ENCODE measurements at places on chromosomes 7 and 10.

DNA sequence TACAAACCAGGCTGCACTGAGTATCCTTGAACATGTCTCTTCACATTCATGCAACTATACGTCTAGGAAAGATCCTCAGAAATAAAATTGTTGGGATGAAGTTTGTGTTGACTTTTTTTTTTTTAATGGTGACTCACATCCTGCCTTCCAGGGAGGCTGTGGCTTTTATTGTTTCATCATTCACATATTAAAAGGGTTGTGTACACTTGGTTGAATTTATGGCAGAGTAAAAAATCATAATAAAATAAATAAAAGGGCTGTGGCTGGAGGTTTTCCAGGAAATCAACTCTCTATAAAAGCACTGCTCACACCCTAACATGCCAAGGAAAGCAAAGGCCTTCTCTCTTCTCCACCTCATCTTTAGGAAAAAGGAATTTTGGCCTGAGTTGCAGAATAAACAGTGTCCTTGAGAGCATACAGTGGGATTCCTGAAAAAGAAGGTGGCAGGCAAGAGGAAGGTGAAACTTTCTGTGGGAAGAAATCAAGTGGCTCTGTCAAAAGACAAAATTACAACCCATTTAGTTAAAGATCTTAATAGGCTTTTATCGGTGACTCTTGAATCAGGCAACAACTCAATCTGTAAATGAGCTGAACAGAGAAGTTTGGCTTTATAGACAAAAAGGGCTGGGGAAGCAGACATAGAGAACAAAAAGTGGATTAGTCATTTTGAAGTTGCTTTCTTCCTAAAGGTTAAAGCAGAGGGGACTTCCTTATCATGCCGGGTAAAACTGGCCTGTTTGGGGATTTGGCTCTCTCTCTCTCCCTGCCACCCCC, 41.6 kb upstream of the FHIP2A start:
- DNase-seq, result no peak

DNA sequence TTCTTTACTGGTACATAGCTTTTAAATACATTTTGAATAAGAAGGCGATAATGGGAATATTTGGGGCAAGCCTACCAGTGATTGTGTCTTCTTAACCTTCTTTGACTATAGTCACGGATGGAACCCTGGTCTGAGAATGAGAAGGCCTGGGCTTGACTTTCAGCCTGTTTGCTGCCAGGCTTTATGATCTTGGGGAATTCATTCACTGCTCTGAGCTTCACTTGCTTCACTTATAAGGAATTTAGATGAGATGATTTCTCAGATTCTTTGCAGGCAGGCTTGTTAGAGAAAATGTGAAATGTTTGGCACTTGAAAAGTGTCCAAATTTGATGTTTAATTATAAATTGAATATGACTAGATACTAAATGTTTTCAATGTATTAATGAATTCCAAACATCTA, 42.5 kb downstream of the NUP205 start:
- no peak for DNase-seq

GRCh38 chr10:130757821-130758489, 553.6 kb downstream of the TCERG1L start:
- DNase-seq, result no peak

- DNase-seq, result no peak
These were observed 42.3 kb downstream of the PRKCQ start for GRCh38 chr10:6537770-6538169.

GRCh38 chr7:32537760-32538159, 42.5 kb downstream of the AVL9 start:
- DNase-seq, result no peak

DNA sequence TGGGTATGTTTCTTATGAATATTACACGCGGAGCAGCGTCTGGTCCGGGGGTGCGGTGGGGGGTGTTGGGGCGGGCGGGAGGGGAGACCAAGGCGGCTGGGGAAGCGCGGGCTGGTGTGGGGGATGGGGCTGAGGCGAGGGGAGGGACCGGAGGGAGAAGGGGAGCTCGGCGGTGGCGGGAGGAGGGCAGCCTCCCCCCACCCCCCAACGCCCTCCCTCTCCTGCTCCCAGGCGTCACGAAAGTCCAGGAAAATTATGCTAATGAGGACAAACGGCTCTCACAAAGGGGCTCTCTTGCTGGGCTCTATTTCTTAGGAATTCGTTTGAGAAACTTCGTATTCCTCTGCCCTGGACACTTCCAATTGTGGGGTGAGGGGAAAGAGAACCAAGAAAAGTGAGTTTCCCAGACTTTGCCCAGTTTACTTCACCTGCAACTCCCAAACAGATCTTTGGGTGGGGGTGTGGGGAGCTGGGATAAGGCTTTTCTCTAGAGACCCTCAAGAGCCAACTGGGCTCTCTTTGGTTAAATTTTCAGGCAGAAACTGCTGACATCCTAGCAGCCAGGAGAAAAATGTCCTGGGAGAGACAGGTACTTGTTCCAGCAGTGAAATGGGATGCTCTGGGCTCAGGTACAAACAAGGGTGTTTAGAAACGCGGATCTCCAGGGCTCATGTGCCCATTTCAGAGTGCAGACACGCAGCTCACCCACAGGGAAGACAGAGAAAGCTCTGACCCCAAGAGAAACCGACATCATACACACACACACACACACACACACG, 11.7 kb upstream of the HOXA2 start:
- no peak for DNase-seq

- no peak for DNase-seq
These were observed 109.5 kb upstream of the TMEM72 start for GRCh38 chr10:44801383-44802327.

GRCh38 chr7:17131983-17132655, 166.3 kb upstream of the AHR start:
- DNase-seq, result no peak

DNA sequence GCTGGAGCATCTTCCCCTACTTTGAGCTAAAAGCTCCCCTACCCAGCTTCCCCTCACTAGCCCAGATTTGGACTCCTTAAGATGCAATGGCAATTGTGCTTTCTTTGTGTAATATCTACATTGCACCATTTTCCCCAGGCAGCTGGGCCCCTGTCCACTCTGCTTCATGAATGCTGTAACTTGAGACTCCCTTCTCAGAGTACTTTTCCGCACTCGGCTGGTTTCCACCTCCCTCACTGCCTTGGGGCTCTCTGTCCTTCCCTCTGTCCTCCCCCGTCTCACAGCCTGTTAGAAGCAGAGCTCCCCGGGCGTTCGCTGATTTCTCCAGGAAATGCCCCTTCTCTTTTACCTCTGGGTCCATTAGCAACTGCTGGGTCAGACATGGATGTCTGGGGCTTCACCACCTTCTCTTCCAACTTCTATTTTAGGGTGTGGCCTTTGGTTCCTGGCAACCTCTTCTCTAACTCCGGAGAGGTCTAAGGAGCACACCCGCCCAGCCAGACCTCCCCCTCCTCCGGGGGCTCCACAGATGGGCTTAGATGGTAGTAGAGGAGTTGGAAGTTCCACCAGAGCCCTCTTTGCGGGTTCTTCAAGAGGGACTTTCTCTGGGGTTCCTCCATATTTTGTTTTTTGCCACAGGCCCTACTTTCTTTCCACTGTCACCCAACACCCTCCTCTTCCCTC, 2.9 kb upstream of the TMEM72 start:
- no peak for DNase-seq

- no peak for DNase-seq
These were observed 49.1 kb upstream of the GLCCI1 start for GRCh38 chr7:7919449-7919945.

DNA sequence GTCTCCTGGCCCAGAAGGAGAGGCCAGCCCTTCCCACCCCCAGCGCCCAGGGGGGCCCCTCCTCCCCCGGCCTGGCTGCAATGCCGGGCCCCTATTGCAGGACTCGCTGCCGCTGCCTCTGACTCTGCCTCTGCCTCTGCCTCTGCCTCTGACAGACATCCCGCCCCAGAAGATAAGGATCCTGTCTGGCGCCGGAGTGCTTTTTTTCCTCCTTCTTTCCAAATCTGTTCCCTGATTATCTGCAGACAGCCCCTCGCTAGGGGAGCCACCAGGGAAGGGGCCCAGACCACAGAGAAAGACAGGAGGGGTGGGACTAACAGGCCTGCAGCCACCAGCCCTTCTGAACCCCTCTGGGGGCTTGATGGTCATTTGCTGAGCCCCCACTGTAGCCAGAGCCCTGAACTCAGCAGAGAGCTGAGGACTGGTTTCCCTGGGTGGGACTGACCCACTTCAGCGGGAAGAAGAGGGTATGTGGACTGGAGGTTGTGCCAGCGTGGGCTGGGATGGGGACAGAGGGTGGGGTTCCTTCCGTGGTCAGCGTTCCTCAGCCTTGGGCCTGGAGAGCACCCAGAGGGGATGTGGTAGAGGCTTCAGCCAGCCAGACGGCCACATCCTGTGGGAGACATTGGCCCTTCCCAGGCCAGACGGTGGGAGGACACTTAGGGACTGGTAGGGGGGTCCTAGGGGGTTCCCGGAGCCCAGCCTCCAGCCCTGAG, 22.8 kb downstream of the UNC5B start:
- DNase-seq, result no peak

GRCh38 chr10:103859161-103860086, 4.0 kb upstream of the SH3PXD2A start:
- peak; percentile 21 for DNase-seq

DNA sequence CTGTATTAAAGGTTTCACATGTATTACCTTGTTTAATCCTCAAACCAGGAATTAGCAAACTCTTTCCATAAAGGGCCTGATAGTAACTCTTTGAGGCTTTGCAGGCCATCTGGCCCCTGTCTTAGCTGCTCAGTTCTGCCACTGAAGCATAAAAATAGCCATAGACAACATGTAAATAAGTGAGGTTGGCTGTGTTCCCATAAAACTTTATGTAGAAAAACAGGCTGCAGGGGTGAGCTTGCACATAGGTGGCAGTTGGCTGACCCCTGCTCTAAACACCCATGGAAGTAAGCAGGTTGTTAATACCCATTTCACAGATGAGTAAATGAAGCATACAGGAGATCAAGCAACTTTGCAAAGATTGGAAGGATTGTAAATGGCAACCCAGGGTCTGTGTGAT, 1279.2 kb upstream of the AUTS2 start:
- DNase-seq, result no peak

GRCh38 chr7:136131304-136131630, 154.1 kb upstream of the MTPN start:
- no peak for DNase-seq

DNA sequence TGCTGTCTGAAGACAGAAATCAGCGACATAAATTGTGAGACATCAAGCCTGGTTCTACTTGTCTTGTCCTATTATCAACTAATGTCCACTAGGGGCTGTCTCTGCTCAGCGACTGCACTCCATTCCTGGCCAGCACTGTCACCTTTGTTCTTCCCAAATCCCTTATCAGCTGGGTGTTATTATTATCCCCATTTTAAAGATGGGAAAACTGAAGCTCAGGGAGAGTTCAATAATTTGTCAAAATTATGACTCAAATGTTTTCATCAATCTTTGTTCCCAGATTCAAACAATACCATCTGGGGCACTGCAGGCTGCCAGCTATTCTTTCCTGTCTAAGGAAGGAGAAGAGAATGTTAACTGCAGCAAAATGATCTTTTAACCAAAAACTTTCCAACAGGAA, 431.6 kb upstream of the NFE2L3 start:
- no peak for DNase-seq

DNA sequence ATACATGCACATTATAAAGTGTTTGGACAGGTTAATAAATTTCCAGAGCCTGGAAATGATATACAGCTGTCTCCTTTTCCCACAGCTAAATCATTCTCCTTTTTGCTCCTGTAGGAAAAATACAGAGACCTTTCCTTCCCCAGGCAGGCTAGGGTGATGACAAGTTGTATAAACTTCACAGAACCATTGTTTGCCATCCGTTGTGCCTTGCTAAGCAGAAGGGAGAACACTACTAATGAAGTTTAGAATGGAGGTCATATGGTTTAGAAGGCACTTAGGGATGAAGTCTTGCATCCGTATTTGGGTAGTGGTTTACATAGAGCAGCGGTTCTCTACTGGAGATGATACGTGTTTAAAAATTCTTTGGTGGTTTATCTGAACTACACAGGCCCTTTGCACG, 46.0 kb downstream of the NAMPT start:
- no peak for DNase-seq

DNA sequence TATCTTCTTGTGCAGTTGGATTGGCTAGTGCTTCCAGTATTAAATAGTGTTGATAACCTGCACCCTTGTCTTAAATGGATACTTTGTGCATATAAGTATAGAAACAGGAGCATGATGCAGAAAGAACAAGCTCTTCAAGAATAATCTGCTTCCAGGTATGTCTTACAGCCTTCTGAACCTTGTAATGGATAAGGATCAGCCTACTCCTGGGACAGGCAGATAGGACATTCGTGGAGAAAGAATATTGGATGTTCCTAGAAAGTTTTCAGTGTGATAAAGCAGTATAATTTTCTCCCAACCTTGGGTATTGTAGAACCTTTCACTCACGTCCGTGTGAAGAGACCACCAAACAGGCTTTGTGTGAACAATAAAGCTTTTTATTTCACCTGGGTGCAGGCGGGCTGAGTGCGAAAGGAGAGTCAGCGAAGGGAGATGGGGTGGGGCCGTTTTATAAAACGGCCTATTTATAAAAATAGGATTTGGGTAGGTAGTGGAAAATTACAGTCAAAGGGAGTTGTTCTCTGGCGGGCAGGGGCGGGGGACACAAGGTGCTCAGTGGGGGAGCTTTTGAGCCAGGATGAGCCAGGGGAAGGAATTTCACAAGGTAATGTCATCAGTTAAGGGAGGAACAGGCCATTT, 27.2 kb downstream of the C1GALT1 start:
- DNase-seq, result no peak

GRCh38 chr7:6725003-6725402, 18.3 kb upstream of the ZNF12 start:
- DNase-seq, result no peak

Measured in stimulated activated CD4-positive, alpha-beta T cell treated with anti-CD3 and anti-CD28 coated beads, TNF-alpha, amount 100 ng/mL, for 1 hour (primary cell).